Astrocyte of the hippocampus (primary cell): ENCODE measurements at places on chromosomes 1 and 21.

- DNase-seq: no peak
Measured at GRCh38 chr1:199168888-199169585, 530.2 kb downstream of the PTPRC start.

DNA sequence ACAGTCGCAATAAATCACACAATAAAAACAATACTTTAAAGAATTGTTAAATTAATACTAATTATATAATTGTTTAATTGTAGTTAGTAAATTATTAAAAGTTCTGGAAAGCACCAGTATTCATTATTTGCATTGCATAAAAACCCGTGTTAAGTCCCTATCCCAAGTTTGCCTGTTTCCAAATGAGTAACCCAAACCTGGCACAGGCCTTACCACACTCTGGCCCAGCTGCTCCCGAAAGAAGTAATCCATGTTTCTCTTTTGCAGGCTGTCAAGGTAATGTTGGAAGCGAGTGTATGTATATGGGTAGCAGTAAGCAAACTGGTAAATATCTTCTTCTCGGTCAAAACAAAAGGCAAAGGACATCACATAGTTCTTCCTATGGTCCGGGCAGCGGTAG, 268.7 kb upstream of the BEND5 start:
- DNase-seq: no peak

DNA sequence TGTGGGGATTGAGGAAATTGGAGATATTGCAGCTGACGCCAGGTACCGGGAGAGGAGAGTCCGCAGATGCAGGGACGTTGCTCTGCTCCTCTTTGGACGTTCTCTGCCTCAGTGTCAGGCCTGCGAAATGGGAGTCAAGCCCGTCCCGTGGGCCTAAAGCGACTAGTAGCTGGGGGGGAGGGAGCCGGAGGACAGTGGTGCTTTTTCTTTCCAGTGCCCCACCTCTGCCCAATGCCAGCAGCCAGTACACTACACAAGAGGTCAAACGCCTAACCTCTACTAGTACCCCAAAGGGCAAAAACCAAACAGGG, 413.6 kb upstream of the ESRRG start:
- DNase-seq: no peak

DNA sequence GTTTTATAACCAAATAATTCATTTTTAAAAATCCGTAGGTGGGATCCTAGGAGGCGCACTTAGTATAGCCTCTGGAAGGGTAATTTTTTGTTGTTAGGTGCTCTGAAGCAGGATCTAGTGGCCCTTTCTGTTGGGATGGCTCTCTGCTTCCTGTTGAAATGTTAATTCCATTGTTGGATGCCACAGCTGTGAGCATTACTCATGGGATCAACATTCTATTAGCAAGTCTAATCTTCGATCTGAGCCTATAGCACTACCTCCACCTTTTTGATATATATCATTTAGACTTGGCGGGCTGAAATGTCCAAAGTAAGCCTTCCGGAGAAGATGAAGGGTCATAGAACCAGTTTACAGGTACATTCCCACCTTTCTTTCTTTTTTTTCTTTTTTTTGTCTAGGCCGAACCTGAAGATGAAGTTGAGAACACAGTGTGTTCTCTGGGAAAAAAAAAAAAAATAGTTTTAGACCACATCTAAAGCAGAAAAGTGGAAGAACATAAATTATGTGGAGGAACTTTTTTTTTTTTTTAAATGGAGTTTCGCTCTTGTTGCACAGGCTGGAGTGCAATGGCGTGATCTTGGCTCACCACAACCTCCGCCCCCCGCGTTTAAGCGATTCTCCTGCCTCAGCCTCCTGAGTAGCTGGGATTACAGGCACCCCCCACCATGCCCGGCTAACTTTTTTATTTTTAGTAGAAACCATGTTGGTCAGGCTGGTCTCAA, 1.4 kb downstream of the CXADR start:
- peak; percentile 56 for DNase-seq

- no peak for DNase-seq
Measured at GRCh38 chr1:221105578-221105977, 226.3 kb downstream of the HLX start.

DNA sequence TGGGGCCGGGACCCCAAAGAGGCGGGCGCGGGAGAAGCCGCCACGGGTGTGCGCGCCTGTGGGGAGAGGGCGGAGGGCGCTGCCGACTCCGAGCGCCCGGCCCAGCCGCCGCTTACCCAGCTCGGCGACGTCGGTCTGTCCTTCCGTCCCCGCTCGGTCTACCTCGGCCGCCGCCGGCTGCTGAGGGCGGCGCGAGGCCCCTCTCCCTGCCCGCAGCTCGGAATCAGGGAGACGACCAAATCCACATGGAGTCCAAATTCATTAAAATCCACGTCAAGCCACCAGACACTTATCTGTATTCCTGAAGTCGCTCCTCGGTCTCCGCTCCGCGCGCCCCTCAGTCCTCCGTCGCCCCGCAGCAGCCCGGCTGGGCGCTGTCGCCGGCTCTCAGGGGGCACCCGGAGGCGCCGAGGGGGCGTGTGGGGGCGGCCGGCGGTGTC, 637 bp downstream of the PLXNA2 start:
- DNase-seq: peak; percentile 56

DNA sequence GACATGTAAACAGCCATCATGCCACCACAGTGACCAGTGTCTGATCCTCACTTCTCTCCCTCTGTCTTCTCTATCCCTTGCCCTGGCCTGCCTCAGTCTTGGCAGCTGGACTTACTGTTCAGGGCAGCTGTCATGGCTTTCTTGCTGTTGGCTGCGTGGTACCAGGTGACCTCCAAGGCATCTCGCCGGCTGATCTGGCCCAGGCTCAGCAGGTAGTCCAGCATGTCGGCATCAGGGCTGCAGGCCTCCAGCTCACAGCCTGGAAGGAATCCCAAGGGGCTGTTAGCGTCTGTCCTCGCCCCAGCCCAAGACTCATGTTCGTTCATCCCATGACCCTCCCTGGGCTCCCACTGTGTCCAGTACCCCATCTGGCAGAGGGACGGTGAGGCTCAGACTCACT, 3.6 kb downstream of the FAM151A start:
- no peak for DNase-seq

DNA sequence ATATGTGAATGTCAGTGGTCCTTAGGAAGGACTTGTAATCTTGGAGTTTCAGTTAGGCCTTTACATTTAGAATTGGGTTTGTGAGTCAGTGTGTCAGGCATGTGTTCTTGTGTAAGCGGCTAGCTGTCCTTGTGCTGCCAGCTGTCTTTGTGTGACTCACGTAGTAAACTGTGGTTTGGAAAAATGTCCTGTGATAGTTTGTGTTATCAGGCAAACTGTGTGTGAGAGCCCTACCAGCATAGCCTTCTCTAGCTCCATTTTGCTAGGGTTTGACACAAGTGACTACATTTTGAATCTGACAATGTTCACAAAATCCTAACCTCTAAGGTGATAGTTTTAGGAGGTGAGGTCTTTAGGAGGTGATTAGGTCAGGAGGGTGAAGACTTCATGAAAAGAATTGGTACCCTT, 6.9 kb upstream of the SLC35D1 start:
- peak; percentile 94 for DNase-seq

DNA sequence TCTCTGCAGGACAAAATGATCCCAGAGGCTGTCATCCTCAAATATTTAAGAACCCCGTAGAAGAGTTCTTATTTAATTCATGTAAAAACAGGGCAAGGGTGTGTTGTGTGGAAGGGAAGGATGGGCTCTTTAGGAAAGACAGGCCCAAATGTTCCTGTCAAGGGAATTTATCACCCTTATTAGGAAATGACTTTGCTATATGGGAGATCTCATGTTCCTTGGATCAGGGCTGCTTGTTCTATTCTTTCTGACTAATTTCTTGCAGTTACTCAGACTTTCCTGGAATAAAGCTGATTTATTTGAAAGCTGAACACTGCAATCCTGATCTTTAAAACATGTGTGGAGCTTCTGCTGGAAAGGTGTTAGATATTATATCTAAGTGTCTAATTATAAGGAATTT, 72.8 kb downstream of the SELENOF start:
- no peak for DNase-seq

DNA sequence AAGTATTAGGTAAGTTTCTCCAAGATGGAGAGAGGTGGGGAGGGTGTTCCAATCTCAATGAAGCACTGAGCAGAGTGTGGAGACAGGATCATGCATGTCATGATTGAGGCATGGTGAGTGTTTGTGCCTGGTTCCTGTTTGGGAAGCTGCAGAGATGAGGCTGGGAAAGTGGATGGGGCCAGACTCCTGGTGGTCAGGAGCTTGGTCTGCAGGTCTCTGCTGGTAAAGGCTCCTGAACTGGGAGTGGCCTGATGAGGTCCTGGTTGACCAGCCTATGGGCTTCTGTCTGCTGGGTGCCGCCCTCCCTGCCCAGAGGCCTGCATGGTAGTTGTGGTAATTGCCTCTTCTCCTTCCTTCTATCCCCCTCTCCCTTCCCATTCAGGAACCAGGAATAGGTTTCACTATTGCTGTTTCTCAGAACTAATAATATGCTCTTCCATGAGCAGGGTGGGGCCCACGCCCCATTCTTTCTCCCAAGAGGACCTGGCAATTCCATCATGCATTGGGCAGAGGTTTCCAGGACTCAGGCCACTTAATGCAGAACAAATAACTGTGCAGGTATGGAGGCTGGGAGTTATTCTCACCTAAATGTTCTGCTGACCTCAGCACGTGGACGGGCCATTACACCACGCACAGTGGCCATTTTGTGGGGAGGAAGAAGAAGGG, 24.5 kb downstream of the PROK1 start:
- DNase-seq: no peak

GRCh38 chr21:23694390-23694789, 1912.9 kb downstream of the MRPL39 start:
- DNase-seq: no peak

GRCh38 chr21:14366998-14367397, 15.9 kb downstream of the HSPA13 start:
- DNase-seq: no peak

DNA sequence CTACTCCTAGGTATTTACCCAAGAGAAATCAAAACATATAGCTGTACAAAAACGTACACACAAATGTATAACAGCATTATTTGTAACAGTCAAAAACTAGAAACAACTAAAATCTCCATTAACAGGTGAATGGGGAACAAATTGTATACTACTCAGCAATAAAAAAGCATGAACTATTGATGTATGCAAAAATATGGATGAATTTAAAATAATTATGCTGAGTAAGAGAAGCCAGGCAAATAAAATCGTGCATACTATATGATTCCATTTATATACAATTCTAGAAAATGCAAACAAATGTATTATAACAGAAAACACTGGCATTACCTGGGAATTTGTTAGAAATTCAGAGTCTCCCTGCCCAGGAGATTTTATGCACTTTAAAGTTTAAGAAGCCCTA, 150.1 kb downstream of the GDAP2 start:
- no peak for DNase-seq

- no peak for DNase-seq
Measured at GRCh38 chr1:159943908-159944622, 1.3 kb downstream of the IGSF9 start.

DNA sequence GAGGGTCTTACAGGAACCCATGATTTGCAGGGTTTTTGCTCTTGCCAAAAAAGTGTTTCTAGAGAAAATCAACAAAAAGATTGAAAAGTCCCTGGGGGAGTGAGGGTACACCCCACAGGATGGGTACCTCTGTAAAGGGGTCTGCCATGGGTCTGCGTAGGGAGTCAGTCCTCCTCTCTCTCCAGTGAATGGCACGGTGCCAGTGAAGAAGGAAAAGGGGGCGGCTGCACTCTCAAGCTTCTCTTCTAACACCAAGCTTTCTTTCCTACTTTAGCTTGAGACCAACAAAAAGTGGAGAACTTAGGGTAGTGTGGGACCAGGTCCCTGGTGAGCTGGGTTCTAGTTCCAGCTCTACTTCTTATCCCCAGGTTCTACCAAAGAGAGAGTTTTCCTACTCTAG, 87.4 kb downstream of the GLUL start:
- no peak for DNase-seq

DNA sequence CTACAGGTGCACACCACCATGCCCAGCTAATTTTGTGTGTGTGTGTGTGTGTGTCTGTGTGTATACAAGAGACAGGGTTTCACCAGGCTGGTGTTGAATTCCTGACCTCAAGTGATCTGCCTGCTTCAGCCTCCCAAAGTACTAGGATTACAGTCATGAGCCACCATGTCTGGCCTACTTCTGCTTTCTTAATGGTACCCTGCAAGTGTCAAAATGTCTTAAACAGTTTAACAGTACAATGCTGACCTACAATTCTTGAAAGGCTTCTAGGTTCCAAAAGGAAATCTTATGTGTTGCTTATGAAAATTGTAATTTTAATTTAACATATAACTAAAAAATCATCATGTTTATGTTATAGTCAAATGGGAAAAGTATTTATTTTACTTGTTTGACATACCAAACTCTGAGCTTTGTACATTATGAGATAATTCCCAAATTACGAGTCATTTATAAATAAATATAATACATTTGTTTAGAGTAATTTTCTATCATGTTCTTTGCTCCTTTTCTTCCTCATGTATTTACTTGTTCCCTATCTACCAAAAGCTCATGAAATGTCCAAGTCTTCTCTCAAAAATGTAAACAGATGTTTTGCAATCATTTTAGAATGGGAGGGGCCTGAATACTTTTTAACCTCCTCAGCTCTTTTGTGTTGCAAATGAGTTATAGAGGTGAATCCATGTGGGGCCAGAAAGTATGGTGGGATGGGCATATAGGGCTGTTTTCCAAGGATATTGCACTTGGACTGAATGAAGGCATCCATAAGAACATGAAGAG, 8.4 kb upstream of the VCAM1 start:
- no peak for DNase-seq

DNA sequence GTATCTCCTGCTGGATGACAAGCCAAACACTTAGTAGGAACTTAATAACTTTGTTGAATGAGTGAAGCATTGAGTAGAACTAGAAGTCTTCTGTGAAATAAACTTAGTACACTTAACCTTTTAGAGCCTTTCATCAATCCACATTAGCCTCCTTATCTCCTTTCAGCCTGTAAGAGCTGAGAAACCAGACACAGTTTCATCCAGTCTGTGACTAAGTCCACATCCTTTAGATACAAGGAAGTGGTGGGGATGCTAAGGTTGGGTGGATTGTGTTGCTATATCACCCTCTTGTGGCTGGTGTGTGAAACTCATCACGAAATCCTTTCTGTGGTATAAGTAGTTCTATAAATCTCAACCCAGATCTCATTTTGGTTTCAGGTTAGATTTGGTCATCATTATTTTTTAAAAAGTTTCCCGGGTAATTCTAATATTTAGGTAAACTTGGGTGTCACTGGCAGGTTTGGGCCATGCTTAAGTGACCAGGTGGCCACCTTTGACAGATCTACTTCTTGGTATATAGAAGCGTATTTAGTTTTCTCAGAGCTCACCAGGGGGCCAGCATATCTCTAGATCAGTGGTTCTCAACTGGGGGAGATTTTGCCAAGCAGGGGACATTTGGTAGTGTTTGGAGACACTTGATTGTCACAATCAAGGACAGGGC, 27.8 kb upstream of the CD84 start:
- DNase-seq: peak; percentile 75
